Inflammatory macrophage (primary cell): ENCODE measurements at places on chromosomes 2 and 18.

DNA sequence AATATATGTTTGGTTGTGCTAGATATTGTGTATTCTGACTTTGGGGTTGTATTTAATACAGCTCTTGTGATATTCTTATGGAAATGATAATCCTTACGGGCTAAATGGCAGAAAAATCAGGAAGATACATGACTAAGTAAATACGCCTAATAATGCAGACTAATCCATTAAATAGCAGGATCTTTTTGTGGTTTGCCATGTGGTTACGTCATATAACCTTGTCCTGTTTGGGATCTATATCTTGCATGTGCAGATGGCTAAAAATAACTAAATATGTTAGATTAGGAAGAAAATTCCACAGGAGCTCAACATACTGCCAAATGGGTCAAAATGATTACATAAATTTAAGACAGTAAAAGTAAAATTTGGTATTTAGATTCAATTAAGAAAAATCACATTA is 83.0 kb downstream of the NEB start:
- DNase-seq: no peak

GRCh38 chr2:143321994-143322393 is 192.8 kb downstream of the ARHGAP15 start:
- no peak for DNase-seq

DNA sequence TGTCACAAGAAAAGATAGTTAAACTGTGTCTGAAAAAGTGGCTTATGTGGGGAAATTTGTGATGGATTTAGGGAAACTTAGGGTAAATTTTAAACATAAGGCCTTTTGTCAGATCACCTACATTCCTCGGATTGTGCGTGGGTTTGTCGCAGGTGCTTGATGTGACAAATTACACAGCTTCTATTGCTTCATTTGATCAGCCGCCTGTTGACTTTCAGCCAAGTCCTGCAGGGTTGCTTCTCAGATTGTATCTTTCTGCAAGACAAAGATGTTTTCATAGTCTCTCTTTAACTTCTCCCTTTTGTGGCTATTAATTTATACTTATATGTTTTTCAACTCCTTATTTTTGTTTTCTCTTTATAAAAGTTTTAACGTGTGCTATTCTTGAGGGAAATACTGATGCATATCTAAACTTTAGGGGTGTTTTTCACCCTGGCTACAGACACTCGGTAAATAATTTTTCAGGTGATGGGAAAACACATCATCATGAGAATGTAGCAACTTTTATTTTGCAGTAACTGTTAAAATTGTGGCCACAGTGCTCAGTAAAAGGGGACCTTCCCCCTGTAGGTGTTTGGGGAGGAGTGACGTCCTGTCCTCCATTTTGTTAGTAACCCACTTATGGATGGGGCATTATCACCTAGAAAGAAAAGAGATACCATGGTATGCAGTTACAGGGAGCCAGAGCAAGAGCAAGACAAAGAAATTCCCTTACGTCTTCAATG is 31.4 kb downstream of the GALM start:
- no peak for DNase-seq

DNA sequence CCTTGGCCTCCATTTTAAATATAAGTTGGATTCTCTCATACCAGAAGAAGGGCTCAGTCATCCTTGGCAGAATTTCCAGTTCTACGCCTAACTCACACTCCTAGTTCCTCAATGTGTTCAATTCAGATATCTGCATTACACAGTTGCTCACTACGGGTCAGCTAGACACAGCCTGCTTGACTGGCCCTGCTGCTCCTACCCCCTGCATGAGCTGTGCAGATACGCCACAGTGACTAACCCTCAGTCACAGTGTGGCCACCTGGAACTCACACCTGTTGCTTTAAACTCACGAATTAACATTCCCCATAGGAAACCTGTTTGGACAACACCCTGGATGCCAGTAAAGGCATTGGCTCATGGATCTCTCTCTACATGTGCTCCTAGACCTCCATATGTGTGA is 429.6 kb downstream of the NCKAP5 start:
- DNase-seq: no peak

DNA sequence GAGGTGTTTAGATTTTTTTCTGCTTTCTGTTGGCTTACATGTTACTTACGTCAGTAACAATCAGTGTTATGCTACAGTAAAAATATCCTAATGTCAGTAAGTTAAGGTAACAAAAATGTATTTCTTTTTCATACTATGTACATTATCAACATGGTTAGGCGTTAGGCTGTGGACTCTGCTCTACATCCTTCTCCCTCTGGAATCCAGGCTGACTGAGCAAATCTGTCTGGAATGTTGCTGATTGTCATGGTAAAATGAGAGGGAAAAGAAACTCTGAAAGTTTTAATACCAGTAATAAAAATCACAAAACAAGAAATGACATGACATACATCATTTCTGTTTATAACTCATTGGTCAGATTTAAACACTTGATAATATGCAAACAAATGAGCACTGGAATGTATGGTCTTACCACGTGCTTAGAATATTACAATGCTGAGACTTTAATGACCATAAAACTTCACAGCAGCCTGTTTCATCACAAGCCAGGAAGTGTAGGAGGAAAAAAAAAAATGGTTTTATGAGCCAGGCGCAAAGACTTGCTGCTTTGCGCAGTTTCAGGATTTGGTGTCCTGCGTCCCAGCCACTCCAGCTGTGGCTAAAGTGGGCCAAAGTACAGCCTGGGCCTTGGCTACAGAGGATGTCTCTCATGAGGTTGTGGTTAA is 252.4 kb downstream of the FSIP2 start:
- no peak for DNase-seq

GRCh38 chr2:188430705-188431104 is 139.0 kb downstream of the GULP1 start:
- DNase-seq: no peak

DNA sequence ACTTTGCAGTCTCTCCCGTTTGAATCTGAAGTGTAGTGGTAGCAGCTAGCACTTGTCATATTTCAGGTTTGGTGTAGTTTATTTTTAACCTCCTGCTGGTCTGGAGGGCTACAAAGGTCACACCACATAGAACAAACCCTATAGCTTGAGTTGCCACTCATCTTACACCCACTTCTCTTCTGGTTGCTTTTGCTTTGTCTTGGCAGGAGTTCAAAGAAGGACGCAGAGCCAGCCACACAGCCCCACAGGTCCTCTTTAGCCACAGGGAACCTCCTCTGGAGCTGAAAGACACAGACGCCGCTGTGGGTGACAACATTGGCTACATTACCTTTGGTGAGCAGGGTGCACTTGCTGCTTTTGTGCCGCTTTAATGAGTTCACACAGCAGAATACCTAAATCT is 15.6 kb upstream of the GPBAR1 start:
- DNase-seq: no peak
